ENCODE measurements at places on chromosomes 4 and X.

- DNase-seq: no peak
These were observed 14.6 kb upstream of the MPP1 start for GRCh38 chrX:154819771-154820341.

- no peak for DNase-seq
These were observed 20.1 kb downstream of the GPR143 start for GRCh38 chrX:9745417-9746115.

DNA sequence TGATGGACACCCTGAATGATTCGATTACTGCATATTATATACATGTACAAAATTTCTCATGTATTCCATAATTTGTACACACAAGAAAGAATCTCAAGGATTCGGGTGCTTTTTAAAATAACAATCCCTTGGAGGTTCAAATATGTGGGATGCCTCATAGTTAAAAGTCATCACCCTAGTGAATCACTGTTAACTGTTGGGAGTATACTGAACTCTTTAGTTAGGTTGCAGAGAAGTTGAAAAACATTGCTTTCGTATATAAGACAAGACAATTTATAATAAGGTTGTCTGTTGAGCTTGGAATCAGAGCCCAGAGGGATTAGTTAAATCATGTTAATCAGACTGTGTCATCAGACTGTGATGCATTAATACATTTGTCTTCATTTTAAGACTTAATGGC lies 15.6 kb downstream of the DCK start:
- no peak for DNase-seq

DNA sequence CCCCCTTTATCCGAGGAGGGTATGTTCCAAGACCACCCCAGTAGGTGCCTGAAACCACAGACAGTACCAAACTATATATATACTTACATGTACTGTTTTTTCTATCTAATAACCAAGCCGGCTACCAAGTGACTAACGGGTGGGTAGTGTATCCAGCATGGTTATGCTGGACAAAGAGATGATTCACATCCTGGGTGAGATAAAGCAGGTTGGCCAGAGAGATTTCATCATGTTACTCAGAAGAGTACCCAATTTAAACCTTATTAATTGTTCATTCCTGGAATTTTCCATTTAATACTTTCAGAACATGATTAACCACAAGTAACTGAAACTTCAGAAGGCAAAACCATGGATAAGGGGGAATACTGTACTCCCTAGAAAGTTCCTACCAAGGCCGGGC lies 46.5 kb downstream of the RFC1 start:
- DNase-seq: no peak

DNA sequence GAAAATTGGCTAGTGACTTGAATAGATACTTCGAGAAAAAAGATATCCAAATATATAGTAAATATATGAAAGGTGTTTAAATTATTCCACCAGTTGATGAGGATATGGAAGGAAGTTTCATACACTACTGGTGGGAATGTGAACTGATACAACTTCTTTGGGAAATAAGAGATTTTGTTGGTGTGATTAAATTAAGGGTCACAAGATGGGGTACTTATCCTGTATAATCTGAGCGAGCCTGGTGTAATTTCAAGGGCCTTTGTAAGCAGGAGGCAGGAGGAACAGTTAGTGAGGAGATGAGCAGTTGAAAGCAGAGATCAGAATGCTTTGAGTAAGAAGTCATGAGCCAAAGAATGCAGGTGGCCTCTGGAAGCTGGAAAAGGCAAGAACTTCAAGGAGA lies 192.2 kb downstream of the KCTD8 start:
- no peak for DNase-seq

- DNase-seq: no peak
These were observed 16.4 kb downstream of the BANK1 start for GRCh38 chr4:101806914-101807313.

- DNase-seq: no peak
These were observed 149.9 kb upstream of the SCML1 start for GRCh38 chrX:17587366-17587765.

- no peak for DNase-seq
These were observed 45.2 kb downstream of the PHKA2 start for GRCh38 chrX:18938710-18939109.

DNA sequence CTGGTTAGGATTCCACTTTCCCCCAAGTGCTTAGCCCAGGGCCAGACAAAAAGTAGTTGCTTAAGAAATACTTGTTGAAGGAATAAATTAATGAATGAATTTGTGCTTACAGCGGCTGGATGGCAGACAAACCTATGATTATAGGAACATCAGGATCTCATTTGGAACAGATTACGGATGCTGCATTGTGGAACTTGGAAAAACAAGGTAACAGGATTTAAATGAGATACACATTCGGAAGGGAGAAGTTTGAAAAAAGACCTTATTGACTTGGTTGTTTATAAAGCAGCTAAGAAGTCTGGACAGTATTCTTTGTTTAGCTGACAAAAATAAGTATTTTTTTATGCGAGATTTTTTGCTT lies 572 bp downstream of the EXOSC9 start:
- DNase-seq: no peak

- DNase-seq: no peak
These were observed 19.3 kb upstream of the SPIN2A start for GRCh38 chrX:57156397-57157049.

DNA sequence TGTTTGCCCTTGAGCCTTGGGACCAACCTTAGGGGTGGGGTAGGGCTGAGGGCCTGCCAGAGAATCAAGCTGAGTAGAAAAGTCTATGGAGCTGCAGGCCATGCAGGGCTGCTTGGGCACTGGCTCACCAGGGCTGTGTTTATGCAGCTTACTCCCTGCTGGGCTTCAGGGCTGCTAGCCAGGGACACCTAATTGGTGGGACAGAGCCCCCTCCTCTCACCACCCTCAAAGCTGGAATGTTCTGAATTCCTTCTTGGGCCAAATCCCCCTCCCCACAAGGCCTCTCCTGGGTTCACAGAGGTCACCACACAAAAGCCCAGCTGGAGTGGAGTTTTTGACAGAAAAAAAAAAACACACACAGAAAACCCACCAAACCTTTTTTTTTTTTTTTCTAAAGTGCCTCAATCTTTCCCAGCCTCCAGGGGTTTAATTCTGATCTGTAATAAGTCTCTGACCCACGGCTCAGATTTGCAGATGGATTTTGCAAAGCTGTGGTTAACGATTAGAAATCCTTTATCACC lies at the start of gene CLDN2:
TSS of gene CLDN2 (plus strand) at position 471 of the 521 bp plus-strand sequence. CDS start 7,827 bp downstream, outside the sequence.
- no peak for DNase-seq

DNA sequence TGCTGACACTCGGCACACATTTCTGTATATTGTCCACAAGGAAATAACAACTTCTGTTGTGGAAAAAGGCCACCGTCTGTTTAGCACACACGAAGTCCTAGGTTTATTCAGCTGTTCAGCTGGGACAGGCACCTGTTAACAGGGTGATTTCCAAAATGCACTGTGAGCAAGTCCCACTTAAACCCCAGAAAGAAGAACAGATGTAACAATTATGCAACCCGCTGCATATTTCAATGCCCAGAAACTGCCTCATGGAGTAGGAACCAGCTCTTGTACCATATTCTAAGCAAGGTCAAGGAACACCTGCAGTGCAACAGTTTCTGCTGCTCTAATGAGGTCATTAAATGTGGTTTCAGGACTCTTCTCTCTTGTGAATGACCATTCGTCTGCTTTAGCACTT lies 77.1 kb downstream of the GEMIN8 start:
- DNase-seq: no peak

DNA sequence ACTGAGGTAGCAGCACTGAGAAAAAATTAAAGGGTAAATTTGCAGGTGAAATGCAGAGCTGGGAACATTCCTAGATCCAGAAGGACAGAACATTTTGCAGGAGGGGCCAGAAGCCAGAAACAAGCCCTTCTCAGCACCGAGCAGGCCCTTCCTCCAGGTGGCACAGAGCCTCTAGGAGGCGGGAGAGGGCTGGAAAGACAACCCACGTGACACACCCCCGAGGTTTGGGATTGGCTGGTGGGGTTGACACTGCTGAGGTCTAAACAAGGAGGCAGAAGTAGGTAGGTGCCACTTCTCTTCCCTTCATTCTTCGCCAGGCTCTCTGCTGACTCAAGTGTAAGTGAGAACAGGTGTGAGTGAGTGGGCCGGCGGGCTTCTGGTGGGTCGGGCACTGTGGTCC lies at the start of gene PAGE4:
TSS of gene PAGE4 (plus strand) at position 288 of the 400 bp plus-strand sequence. CDS start 1,126 bp downstream, outside the sequence.
- no peak for DNase-seq

GRCh38 chr4:72094059-72094797 lies 62.4 kb downstream of the NPFFR2 start:
- DNase-seq: no peak

DNA sequence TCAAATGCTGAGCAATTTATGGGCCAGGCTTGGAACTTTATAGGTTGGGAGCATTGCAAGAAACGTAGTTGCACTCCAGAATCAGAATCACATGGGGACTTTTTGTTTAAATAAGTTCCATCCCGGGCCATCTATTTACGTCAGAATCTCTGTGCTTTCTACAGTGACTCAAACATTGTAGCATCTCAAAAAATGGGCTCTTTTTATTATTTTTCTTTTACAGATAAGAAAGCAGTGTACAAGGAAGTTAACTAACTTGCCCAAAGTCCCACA lies 10.2 kb downstream of the CC2D2A start:
- no peak for DNase-seq

GRCh38 chr4:139808808-139809756 lies 143.5 kb downstream of the MGST2 start:
- DNase-seq: no peak

- DNase-seq: no peak
These were observed 594.3 kb upstream of the DIPK2B start for GRCh38 chrX:45794995-45795337.

DNA sequence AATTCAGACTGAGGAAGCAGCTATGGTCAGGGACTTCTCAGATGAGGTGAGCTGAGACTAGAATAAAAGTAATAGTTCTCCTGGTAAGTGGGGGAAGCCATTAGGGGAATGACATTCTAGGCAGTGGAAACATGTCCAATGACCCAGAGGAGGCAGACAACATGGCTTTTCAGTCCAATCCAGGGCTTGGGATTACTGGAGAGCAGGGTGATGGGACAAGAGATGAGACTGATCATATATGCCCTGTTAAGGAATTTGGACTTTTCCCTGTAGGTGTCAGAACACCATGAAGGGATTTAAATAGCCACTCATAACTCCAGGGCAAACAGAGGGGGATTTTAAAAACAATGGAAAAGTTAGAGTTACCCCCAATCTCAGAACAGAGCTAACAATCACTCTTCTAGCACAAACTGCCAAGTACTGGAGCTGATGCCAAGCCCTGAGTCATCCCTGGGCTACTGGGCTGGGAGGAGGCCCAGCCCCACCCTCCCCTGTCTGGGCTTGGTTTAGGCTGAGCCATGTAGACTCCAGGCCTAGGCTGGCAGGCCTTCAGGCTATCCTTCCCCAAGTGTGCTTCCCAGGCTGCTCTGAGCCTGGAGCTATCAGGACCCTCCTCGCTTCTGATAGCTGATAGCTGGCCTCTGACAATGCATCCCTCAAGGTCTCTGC lies 22.7 kb upstream of the MSN start:
- DNase-seq: no peak

DNA sequence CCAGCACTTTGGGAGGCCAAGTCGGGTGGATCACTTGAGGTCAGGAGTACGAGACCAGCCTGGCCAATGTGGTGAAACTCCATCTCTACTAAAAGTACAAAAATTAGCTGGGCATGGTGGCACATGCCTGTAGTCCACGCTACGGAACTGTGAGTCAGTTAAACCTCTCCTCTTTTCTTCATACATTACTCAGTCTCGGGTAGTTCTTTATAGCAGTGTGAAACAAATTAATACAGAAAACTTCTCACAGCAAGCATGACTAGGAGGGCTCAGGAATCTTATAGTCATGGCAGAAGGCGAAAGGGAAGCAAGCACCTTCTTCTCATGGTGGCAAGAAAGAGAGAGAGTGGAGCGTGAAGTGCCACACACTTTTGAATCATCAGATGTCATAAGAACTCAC lies 358.9 kb downstream of the NLGN4X start:
- DNase-seq: no peak

- no peak for DNase-seq
These were observed 7.1 kb downstream of the TBX22 start for GRCh38 chrX:80021621-80022020.

DNA sequence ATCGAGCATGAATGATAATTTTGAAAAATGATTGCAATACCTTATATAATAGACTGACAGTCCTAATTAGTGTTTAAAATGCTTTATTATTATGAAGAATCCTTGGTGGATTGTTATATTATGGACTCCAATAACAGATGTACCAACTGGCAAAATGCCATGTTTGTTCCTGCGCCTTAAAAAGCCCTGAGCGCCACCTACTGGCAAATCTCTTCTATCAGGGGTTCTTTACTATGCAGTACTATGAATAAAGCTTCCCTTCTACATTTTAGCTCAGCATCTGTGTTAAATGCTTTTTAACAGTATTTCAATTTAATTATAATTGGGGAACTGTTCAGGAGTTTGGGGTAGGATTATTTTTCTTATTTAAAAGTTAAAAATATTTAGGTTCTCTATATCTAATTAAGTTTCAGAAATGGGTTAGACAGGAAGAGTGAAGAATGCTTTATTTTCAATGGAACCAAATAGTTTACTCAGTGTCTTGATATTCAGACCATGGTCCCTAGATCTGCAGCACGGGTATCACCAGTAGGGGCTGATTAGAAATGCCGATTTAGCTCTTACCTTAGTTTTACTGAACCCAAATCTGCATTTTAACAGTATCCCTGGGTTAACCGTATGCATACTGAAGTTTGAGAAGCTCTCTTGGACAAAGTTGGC lies 20.0 kb downstream of the CFAP97 start:
- peak; percentile 60 for DNase-seq

- peak; percentile 56 for DNase-seq
These were observed 31.6 kb upstream of the IRAK1 start for GRCh38 chrX:154051201-154051810.

DNA sequence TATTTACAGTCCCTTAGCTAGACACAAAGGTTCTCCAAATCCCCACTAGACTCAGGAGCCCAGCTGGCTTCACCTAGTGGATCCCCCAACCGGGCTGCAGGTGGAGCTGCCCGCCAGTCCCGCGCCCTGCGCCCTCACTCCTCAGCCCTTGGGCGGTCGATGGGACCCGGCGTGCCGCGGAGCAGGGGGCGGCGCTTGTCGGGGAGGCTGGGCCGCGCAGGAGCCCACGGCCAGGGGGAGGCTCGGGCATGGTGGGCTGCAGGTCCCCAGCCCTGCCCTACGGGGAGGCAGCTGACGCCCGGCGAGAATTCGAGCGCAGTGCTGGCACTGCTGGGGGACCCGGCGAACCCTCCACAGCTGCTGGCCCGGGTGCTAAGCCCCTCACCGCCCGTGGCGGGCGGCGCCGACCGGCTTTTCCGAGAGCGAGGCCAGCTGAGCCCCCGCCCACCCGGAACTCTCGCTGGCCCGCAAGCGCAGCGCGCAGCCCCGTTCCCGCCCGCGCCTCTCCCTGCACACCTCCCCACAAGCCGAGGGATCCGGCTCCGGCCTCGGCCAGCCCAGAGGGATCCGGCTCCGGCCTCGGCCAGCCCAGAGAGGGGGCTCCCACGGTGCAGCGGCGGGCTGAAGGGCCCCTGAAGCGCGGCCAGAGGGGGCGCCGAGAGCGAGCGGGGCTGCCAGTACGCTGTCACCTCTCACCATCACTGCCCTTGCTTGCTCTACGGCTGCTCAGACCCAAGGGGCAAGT lies 39.4 kb downstream of the WFS1 start:
- DNase-seq: no peak

- peak; percentile 20 for DNase-seq
These were observed 500 bp downstream of the GAR1 start for GRCh38 chr4:109816082-109816442.
